ENCODE measurements at places on chromosomes 4 and X.
A peak's percentile ranks its signal among the peaks of the same experiment; 100 is the strongest.

DNA sequence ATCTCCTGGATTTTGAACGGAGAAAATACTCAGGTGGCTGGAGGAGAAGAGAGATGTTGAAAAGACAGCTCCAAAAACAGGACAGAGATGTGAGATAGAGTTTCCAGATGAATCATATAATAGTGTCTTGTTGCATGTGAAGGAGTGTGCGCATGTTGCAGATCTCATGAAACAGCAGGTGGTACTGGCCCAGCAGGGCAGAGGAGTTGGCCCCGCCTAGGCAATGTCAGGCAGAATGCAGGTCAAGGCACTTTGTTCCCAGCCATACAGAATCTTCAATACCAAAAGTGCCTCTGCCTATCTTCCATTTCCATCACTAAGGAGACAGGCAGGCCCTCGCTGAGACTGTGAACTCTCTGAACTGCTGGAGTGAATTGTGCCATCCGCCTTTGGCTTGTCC is 63.9 kb upstream of the FAT1 start:
- DNase-seq = no peak

- no peak for DNase-seq
Observed at GRCh38 chr4:1623821-1624518, 60.1 kb downstream of the FAM53A start.

DNA sequence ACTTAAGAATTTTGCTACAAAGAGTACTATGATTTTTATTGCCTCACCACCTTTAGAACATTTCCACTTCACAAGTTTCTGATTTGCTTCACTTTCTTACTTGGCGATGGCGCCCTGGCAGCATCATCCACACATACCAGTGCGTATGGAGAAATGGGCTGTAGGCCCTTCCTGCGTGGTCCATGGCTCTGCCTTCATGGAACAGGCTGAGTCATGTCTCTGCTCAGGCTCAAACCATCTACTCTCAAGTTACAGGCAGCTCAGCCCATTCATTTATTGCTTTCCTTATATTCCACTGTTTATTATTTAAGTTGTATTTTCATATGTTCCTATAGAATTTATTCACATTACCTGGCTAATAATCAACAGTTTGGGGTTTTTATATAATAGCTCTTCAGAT is 21.1 kb downstream of the CASP3 start:
- no peak for DNase-seq

GRCh38 chr4:128444544-128445302 is 157.1 kb upstream of the PGRMC2 start:
- no peak for DNase-seq

- DNase-seq = peak; percentile 66
Observed at GRCh38 chr4:116016201-116016600, 902.8 kb upstream of the NDST4 start.

GRCh38 chr4:6974138-6974848 is 64.7 kb downstream of the TBC1D14 start:
- DNase-seq = no peak

GRCh38 chr4:39635023-39635422 is 3.6 kb downstream of the SMIM14 start:
- no peak for DNase-seq

- no peak for DNase-seq
Observed at GRCh38 chrX:87516717-87517121, 883 bp upstream of the KLHL4 start.

GRCh38 chr4:82394896-82395295 is 21.1 kb upstream of the HNRNPD start:
- no peak for DNase-seq

- DNase-seq = no peak
Observed at GRCh38 chr4:10554694-10555093, 97.5 kb upstream of the ZNF518B start.

GRCh38 chr4:8831221-8832112 is 40.2 kb downstream of the HMX1 start:
- DNase-seq = no peak

GRCh38 chr4:106371161-106371560 is 2.6 kb upstream of the GIMD1 start:
- no peak for DNase-seq

DNA sequence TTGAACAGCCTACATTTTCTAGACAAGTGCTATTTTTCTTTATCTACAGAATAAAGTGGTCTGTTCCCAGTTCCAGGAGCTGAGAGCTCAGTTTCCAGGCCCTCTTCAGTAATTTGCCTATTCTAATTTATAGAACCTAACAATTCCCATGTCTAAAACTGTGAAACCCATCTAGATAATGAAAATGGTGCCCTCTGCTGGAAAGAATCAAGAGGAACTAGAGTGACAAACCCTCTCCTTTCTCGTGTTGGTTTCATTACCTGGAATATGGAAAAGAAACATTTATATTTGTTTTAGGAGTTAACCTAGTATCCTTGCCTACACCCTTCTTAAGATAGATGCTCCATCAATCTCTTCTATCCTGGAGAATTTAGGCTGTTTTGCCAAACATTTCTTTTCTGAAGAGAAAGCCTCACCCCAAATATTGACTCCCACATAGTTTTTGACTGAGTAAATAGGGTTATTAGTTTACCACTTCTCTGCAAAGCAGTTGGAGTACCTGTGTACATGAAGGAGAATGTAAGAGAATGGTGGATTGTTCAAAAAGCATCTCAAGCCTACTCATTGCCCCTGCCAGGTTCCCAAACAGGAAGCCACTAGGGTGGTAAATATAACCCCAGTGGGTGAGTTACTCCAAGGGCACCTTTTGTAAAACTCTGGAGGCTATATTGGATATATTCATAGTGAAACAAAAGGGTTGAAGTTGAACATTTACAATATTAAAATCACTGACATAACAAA is 121.6 kb downstream of the RASL11B start:
- DNase-seq = no peak

- DNase-seq = no peak
Observed at GRCh38 chrX:38458071-38458470, 103.3 kb upstream of the TSPAN7 start.

- DNase-seq = no peak
Observed at GRCh38 chr4:26441102-26441501, 49.2 kb downstream of the CCKAR start.

GRCh38 chr4:117971403-117971802 is 62.9 kb upstream of the NDST3 start:
- DNase-seq = no peak

DNA sequence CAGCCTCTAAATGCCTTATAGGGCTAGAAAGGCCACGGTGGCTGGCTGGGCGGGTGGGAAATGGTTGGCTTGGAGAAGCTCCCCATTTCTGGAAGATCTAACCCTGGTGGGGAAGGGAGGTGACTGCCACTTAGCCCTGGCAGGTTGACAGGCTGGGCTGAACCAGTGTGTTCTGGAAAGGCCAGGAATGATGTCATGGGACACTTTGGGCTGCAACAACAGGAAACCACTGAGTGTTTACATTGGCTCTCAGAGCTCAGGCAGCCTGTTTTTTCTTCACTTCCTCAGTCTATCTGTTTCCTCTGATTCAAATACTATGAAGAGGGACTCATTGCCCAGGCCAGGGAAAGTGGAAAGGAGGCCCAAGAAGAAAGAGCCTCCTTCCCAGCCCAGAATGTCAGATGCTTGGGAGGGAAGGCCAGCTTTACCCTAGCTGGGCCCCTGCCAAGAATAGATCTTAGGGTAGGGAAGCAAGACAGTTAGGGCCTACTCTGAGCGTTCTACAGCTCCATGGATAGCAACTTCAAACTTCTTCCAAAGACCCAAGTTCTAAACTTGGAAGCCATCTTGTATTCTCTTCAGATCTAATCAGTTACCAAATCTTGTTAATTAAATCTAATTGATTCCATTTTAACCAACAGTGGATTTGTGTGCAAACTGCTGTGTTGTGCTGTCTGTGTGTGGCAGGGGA is 65.8 kb upstream of the MSN start:
- peak; percentile 44 for DNase-seq

GRCh38 chr4:188308142-188308541 is 168.9 kb downstream of the TRIML1 start:
- no peak for DNase-seq

GRCh38 chr4:42871261-42871660 is 21.3 kb upstream of the GRXCR1 start:
- DNase-seq = no peak

DNA sequence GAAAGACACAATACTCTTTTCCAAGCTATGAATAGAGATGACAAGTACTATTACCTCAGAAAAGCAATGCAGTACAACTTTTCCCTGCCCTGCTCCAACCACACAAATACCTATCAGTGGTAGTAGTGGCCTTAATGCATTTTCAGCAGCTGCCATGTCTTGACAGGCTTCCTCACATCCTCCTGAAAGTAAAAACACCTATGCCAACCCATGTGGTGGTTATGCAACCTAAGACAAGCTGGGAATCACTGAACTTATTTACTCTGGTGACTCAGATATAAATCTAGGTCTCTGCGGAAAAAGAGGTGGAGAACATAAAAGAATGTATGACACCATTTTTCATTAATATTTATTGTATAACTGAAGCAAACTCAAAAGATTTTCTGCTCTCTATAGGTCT is 14.5 kb downstream of the WDFY3 start:
- DNase-seq = no peak

DNA sequence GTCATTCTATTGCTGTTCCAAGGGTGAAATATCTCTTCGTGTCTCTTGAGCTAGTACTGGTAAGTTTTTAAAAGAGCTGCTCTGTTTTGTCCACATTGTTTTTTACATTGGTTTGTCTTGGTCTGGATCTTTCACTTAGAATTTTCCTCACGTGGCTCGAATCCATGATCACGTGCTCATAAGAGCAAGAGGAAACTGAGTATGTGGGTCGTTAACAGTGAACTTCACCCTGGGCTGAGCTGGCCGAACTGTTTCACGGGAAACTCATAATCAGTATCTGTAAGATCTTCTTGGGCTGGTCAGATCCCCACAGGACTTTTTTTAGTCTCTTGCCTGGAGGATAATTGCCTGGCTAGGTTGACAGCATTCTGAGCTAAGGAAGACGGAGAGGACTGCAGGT is 77.8 kb upstream of the HELT start:
- DNase-seq = no peak

DNA sequence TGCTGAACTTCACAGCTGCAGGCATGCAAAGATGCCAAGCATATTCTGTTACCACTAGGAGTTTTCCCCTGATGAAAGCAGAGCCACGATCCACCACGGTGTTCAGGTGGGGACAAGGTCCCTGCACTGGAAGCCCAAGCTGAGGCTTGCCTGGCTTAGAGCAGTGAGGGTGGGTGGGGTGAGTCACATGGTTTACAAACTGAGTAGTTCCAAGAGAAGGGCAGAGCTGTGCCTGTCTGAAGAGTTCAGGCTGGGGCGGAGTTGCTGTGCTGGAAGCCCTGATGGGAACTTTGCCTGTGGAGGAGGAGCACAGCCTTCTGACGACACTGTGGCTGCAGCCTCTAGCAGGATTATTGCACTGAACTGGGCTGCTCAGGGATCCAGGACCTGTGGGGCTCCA is 45.5 kb downstream of the FAM9B start:
- DNase-seq = no peak

- DNase-seq = no peak
Observed at GRCh38 chr4:135838889-135839288, 1637.3 kb upstream of the PABPC4L start.

DNA sequence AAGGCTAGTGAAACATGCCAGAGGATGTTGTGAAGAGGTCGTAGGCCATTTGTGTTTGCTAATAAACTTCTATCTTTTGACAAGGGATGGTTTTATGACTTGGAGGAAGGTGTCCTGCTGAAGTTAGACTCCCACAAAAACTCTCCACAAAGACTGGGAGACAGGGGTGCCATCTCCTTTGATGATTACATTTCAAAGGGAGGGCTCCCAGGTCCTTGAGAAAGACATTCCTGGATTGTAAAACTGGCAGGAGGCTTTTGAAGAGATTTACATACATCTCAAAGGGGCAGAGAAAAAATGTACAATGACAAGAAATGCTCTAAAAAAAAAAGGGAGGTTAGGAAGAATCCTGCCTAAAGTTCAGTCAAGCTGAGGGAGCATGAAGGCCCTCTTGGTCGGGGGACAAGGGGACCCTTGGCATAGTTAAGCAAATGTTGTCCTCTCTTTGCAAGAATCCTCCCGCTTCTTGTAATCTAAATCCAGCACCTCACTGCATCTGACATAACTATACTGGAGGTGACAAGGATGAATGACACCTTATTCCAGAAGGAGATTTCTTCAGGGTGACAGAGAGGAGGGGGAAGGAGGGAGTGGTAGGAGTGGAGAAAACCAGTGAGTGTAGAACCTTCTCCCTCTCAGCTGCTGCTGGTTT is 41.1 kb upstream of the MGST2 start:
- no peak for DNase-seq

- no peak for DNase-seq
Observed at GRCh38 chrX:41796577-41796976, 72.6 kb downstream of the GPR82 start.

- no peak for DNase-seq
Observed at GRCh38 chr4:3176367-3177229, 72.4 kb upstream of the MSANTD1 start.

GRCh38 chr4:3390288-3390811 is 51.4 kb upstream of the HGFAC start:
- DNase-seq = no peak

Measured in SIG-M5 (cell line).